ENCODE measurements at places on chromosomes 3 and 15.

- DNase-seq: no peak
These were observed 76.2 kb downstream of the CORO2B start for GRCh38 chr15:68654786-68655560.

GRCh38 chr3:158808697-158809096 is 6.8 kb downstream of the MFSD1 start:
- no peak for DNase-seq

- no peak for DNase-seq
These were observed 184.8 kb upstream of the CHL1 start for GRCh38 chr3:11734-12133.

DNA sequence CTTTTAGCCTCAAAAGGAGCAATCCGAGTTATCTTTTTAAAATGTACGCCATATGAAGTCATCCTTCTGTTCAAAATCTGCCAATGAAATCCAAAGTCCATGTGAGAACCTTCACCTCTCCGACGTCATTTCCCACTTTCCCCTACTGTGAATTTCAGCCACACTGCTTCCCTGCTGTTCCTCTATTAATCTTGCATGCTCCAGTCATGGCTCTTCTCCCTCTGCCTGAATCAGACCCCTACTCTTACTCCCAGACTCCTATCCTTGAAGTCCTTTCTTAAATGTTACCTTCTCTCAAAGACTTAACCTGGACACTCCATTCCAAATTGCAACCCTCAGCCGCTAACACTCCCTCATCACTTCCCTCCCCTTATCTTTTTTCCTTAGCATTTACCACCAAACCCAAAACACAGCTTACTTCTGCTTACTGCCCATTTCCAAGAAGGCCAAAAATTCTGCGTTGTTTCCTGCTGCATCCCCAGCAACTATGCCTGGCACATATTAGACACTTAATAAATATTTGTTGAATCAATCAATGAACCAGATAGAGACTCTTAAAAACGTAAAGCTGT is 1.2 kb downstream of the NKIRAS1 start:
- no peak for DNase-seq

DNA sequence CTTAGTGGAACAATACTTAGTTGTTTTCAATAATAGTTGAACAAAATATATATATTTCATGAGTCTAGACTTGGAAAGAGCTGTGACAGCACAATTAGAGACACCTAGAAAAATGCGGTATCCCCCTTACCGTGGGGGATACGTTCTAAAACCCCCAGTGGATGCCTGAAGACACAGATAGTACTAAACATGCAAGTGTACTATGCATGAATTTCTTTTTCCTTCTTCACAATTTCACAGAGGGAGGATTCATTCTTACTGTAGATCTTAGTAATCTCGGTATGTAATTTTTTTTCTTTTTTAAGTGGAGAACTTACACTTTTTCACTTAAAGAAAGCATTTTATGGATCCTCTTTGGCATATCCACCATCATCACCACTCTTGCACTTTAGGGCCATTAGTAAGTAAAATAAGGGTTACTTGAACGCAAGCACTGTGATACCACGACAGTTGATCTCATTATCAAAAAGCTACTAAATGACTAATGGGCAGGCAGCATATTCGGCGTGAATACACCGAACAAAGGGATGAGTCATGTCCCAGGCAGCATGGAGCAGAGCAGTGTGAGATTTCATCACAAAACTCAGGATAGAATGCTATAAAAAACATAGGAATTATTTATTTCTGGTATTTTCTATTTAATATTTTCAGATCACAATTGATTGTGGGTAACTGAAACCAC is 72.3 kb upstream of the ZNF280D start:
- no peak for DNase-seq

GRCh38 chr3:14452740-14453710 is 50.6 kb downstream of the SLC6A6 start:
- DNase-seq: peak; percentile 94

DNA sequence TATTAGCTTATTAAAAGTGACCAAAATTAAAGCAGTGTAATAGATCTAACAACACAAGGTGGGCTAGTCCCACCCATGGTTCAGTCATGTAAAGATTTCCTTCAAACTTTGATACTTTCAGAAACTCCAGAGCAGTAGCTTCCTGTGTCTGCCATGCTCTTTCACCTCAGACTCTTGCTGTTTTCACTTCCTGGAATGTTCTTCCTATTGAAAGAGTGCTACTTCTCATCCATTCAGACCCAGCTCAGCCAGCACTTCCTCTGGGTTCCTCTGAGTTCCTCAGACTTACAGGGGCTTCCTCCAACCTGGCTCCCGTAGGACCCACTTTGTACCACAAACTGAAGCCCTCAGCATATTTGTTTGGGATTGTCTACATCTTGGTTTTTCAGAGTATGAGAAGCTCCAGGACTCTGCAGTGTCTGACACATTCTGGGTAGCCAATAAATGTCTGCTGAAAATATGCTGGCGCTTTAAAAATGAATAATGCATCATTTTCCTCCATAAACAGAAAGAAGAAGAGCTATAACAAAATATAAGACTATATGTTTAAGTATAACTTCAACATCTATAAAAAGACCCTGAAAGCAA is 18.0 kb downstream of the NCEH1 start:
- no peak for DNase-seq

DNA sequence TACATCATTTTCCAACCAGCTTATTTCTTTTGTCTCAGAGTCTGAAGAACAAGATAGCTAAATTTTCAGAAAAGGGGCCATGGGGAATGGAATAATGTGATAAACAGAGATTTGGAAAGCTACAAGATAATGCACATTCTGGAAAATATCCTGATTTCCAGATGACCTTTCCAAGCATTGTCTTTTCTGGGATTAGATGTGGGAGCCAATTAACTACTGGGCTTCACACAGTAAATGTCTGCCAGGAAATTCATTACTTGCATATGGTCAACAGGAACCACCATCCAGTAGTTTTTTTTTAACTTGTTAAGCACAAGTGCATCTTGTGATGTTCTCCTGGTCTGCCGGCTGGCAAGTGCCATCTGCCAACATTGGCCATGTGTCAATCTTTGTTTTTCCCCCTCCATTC is 131.1 kb upstream of the BFSP2 start:
- no peak for DNase-seq

GRCh38 chr3:27930052-27930602 is 208.0 kb upstream of the EOMES start:
- DNase-seq: no peak

DNA sequence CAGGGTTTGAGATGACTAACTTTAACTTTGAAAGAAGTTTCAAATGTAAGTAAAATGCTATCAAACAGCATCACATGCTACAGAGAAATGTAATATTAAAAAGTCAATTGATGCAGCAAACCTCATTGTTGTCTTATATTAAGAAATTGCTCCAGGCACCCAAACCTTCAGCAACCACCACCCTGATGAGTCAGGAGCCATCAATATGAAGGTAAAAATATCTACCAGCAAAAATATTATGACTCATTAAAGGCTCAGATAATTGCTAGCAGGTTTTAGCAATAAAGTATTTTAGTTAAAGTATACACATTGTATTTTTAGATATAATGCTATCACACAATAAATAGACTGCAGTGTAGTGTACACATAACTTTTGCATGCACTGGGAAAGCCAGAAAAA is 746.3 kb downstream of the ZPLD1 start:
- DNase-seq: no peak

DNA sequence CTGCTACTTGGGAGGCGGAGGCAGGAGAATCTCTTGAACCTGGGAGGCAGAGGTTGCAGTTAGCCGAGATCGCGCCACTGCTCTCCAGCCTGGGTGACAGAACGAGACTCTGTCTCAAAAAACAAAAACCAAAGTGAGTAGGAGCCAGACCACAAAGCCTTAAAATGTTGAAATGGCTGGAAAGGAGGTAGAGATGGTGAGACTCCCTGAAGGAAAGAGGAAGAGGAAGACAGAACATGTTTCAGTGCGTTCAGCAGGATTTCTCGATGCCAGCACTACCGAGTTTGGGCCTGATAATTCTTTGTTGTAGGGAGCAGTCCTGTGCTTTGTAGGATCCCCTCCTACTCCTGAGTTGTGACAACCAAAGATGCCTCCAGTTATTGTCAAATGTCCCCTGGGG is 189.9 kb downstream of the AKAP13 start:
- no peak for DNase-seq

- DNase-seq: no peak
These were observed 162.8 kb downstream of the GREM1 start for GRCh38 chr15:32880642-32881041.

- no peak for DNase-seq
These were observed at the start of gene SLITRK3 for GRCh38 chr3:165195640-165196576. Gene SLITRK3 (minus strand): TSS chr3:165196384. CDS start chr3:165190830, 5,554 bp downstream.

- DNase-seq: peak; percentile 81
These were observed 29.8 kb upstream of the SENP5 start for GRCh38 chr3:196837819-196838420.

DNA sequence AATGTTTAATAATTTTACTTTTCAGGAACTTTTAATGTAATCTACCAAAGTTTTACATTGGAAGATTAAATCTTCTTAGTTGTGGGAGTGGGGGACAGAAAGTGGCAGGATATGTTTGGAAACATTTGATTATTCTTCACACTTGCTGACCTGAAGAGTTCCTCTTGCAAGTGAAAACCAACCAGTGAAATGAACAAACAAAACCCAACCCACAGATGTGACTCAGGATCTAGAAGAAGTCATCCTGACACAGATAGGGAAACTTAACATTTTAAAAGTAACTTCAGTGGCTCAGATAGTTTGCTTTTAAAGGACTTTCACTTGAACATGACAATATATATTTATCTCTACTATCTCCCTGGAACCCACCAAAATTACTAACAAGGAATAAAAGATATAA is 55.4 kb downstream of the ASTE1 start:
- DNase-seq: no peak

DNA sequence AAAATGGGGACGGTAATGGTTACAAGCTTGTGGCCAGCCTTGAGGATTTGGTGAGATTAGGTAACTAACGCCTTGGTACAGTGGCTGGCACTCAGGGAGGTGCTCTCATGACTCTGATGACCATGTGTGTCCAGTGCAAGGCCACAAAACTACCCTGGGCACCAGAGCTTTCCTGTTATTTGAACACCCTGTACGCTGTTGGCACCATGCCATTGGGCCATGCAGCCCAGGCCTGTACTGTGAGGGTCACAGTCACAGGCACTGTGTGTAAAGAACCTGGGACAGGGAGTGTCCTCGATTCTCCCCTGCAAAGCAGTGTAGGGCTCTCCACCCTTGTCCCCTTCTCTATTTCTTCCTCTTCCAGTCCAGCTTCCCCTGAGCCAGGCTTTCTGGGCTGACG is 6.3 kb downstream of the TMEM43 start:
- DNase-seq: no peak

DNA sequence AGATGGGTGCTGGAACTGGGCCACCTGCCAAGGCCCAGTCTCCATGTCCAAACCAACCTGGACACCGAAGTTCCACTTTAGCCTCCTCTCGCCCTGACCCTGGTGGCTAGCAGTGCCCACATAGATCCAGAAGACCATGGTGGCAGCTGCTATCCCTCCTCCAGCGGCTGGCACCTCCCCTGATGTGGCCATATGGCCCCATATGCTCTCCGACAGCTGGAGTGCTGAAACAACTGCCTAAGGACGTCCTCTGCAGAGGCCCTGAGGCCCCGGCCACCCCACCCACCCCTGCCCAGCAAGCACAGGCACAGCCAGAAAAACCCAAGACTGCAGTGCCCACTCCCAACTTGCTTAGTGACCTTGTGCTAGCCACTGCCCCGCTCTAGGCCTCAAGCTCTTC is 182.3 kb upstream of the LINGO1 start:
- no peak for DNase-seq

GRCh38 chr15:84800365-84800806 is 16.8 kb upstream of the ALPK3 start:
- no peak for DNase-seq

DNA sequence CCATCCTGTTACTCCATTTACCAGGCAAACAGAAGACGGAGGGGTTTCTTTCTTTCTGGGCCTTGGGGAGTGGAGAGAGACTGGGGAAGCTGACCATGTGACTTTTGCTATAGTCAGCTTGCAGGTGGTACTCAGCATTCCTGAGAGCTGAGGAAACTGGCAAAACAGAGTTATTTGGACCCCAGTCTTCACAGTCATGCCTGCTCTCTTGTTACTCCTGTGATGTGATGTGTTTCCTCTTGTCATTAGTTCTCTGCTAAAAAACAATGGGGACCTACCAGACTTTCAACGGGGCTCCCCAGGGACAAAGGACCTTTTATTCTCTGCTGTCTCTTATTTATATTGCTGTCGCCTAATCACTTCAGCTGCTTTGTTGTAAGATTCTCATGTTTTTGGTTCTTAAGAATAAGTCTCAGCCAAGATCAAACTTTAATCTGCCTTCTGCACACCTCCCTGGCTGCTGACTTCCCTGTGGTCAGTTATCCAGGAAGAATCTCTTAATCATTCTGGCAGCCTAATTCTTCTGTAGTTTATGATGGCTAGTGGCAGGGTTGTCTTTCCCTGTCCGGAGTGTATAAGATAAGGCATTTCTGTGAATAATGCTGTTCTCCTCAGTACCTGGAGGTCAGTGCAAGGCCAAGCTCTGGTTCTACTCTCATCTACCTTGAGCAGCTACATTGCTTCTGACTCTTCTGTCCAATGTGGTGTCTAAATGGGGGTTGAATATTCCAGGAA is 8.8 kb downstream of the STARD9 start:
- DNase-seq: no peak

- peak; percentile 91 for DNase-seq
These were observed 9.1 kb upstream of the NCKIPSD start for GRCh38 chr3:48694610-48695392.

DNA sequence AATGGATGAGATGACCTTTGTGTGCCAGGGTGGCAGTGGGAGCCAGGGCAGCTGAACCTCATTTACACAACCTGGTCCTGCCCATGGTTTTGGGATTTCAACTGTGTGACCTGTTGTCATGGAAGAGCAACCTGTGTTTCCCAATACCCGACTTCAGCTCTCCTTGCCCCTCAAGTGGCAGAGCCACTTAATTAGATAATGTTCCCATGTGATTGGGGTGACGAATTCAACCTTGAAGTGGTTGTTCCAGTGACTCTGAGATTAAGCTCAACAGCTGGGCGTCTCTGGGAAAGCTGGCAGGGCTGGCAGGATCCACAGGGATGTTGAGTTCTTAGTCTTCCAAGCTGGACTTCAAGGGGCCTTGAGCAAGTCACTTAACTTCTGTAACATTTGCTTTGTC is 71.0 kb downstream of the THSD4 start:
- no peak for DNase-seq

GRCh38 chr15:63601704-63602185 is 4.6 kb downstream of the FBXL22 start:
- DNase-seq: no peak

- no peak for DNase-seq
These were observed 41.5 kb downstream of the PDHB start for GRCh38 chr3:58392181-58392580.

- DNase-seq: no peak
These were observed 309.8 kb downstream of the OXSM start for GRCh38 chr3:26099692-26100091.

GRCh38 chr15:101498076-101498716 is 8.7 kb upstream of the PCSK6 start:
- DNase-seq: no peak

DNA sequence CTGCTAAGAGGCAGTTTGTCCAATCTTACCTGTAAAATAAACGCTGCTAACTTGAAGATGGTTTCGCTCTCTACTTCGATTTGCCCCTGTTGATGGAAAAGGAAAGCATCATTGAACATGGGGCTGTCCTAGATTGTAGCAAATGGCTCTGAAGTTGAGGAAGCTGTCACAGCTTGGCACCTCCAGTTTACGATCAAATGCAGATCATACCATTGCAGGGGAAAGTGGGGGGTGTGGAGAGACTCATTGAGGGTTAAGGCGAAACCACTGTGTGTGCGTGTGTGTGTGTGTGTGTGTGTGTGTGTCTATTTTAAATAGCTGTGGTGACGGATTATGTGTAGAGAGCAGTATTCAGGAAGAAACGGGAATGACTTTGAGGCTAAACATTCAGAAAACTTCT is 127.6 kb upstream of the LMOD3 start:
- DNase-seq: no peak

Data from suprapubic skin (tissue), 4 donors.